ENCODE measurements at places on chromosomes 7 and 10.
A peak's percentile ranks its signal among the peaks of the same experiment; 100 is the strongest.

DNA sequence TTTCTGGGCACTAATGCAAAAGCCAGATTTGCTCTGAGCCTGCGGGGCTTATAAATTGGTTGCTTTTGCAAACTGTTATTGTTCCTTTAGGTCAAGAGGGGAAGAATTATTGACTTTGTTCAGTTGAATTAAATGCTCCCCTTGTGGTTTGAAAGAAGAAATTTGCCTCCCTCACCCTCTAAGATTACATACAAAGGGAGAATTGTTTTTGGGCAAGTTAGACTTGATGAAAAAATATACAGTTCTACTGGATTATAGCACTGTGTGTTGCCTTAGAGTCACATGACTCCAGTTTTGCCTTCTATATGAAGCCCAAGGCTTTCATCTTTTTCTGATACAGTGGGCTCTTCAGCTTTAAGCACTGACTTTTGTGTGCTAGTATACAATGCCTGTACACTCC lies 1265.8 kb upstream of the LRRTM3 start:
- no peak for DNase-seq

GRCh38 chr10:51663086-51663485 lies 36.3 kb downstream of the CSTF2T start:
- no peak for DNase-seq

GRCh38 chr7:134625550-134625949 lies 21.1 kb upstream of the BPGM start:
- no peak for DNase-seq

GRCh38 chr10:24007359-24007758 lies 201.6 kb upstream of the KIAA1217 start:
- DNase-seq: no peak

- DNase-seq: no peak
These were observed 172.8 kb downstream of the TRIL start for GRCh38 chr7:28785041-28785995.

DNA sequence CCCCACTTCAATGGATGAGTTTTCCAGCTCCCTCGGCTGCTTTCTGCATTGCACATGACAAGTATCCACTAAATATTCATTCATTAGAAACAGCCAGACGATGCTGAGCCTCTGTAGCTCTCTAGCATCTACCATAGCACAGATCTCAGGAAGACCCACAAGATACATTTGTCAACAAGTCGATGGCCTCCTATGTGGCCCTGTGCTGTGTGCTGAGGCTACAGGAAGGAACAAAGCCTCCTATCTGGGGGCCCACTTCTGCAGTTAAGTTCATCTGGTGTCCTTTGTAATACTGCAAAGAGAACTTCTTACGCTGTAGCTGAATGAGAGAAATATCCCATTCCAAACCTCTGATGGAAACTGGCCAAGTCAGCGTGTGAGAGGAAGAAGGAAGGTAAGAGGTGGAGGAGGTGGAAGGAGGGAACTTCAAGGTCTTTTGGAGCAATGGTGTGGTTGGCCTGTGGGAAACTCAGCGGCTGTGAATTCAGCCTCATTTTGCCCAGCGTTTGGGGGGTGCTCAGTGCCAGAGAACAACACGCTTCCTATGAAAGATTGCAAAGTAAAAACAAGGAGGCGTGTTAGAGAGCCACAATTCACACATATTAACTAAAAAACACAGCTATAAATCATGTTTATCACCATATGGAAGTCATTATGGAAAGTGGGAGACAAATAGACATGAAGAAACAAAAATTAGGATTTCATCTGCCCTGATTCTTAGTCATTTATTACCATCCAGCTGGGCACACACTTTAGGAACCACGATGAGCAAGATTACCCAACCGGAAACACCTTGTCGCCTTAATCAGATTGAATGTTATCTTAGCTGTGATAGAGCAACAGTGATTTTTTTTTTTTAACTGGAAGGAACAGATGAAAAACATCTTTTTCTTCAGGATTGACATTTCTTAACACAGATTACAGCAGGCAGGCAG lies 62.2 kb upstream of the USP6NL start:
- DNase-seq: no peak

DNA sequence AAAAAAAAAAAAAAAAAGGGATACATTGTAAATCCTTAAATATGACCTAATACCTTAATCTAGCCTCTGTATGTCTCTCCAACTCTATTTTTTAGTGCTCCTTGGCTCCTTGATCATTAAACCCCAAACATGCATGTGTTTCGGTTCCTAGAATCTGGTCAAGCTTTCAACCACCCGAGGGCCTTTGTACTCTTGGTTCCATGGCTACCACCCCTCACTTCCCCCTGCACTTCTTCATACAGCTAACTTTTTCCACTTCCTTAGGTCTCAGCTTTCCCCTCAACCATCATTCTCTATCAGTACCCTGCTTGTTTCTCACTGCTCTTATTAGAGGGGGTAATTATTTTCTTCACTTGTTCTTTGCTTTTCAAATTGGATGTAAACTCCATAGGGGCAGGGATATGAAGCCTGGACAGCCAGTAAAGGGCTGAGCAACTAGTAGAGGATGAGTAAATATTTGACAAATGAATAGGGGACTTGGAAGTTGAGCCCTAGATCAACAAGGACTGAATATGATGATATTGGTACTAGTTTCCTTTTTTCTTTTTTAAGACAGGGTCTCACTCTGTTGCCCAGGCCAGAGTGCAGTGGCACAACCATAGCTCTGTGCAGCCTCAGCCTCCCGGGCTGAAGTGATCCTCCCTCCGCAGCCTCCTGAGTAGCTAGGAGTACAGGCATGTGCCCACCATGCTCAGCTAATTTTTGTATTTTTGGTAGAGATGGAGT lies 4.3 kb upstream of the GDI2 start:
- no peak for DNase-seq

- DNase-seq: no peak
These were observed 46.8 kb downstream of the CDC14C start for GRCh38 chr7:48971173-48971572.

- peak; percentile 37 for DNase-seq
These were observed 695 bp upstream of the VDAC2 start for GRCh38 chr10:75209921-75210281.

DNA sequence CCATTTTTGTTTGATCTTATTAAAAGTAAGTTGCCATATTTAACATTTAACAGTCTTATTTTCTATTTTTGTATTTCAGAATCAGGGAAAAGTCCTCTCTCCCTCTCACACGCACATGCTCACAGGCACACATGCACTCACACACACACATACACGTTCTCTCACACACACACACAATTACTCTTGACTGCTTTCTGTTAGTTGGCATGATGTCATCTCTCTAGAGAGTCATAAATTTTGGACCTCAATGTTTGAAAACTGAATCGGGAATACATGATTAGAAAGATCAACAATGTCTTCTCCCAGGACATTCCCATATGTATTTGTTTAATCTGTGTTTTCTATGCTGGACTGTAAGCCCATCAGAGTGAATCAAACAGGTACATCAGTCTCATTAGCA lies 165.7 kb upstream of the AHR start:
- no peak for DNase-seq

GRCh38 chr10:2791774-2792443 lies 275.4 kb upstream of the PFKP start:
- no peak for DNase-seq
